Stimulated activated CD8-positive, alpha-beta memory T cell treated with anti-CD3 and anti-CD28 coated beads, Interleukin-4, amount 100 ng/mL, for 1 hour (primary cell): ENCODE measurements at places on chromosomes 12 and 14.

- no peak for DNase-seq
These were observed 58.7 kb downstream of the BCAT1 start for GRCh38 chr12:24890048-24890803.

- DNase-seq: no peak
These were observed 311.8 kb downstream of the AEBP2 start for GRCh38 chr12:19751078-19751477.

DNA sequence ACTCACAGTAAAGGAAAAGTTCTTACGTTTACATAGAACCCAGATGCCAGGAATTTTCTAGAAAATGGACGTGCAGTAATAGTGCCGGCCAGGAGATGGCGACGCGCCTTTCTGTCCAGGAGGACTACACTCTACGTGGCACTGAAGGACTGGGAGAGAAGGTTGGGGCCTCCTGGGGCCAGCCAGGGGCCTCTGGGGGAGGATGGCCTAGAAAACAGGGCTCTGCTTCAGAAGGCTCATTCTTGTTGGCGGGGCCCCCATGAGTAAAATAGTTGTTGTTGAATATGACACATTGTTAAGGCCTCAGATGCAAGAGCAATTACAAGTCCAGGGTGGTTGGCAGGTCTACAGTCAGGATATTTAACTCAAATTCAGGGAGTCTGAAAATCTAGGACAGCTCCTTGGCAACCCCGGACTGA, 120.1 kb upstream of the MAX start:
- DNase-seq: peak; percentile 20

- no peak for DNase-seq
These were observed 663 bp downstream of the LRRK2 start for GRCh38 chr12:40225337-40225983.

- DNase-seq: no peak
These were observed 45.2 kb upstream of the ISM2 start for GRCh38 chr14:77543637-77544334.

GRCh38 chr14:45698462-45699134, 445.6 kb upstream of the MIS18BP1 start:
- no peak for DNase-seq

- no peak for DNase-seq
These were observed 39.6 kb downstream of the GUCY2C start for GRCh38 chr12:14656846-14657245.

DNA sequence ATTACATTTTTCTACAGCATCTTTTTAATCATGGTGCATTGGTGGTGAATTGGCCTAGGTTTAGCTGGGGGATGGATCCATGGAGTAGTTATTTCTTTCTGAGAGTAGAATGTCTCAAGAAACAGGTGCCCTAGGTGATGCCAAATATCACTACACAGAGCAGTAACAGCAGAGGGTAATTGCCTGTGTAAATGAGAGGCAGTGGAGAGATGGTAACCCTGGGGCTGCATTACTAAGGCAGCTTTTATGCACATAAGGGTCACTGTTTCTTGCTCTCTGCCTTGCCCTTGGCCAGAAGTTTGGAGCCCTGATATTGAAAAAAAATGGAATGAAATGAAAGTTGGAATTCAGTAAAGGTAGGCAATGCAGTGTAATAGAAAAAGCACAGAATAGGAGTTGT, 604.0 kb downstream of the NOVA1 start:
- DNase-seq: no peak

GRCh38 chr14:99158150-99158549, 113.8 kb downstream of the BCL11B start:
- DNase-seq: no peak

DNA sequence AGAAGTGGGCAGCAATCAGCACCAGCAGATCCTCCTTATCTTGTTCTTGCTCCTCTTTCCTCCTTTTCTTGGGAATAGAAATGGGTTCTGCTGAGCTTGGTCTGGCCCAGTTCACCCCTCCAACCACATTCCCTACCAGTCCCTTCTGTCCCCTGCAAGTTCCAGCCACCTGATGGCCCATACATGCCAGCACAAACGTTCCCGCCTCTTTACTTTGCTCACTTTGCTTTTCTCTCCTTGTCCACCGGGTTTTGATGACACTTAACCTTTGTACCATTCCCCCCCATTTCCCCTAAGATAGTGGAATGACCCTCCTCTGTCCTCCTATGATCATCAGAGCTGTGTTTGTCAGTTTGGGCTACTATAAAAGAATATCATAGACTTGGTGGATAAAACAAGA, 23.4 kb upstream of the EML1 start:
- no peak for DNase-seq

- no peak for DNase-seq
These were observed 12.1 kb downstream of the ASIC1 start for GRCh38 chr12:50069539-50069938.

DNA sequence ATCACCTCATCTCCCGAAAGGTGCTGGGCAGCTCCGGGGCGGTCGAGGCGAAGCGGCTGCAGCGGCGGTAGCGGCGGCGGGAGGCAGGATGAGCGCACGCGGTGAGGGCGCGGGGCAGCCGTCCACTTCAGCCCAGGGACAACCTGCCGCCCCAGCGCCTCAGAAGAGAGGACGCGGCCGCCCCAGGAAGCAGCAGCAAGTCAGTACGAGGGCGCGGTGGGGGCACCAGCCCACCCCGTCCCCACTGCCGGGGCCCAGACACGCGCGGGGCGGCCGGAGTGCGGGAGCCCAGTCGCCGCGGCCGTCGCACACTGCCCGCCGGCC, 862 bp downstream of the HMGA2 start:
- no peak for DNase-seq

GRCh38 chr12:44459569-44459968, 416.5 kb downstream of the NELL2 start:
- DNase-seq: no peak

GRCh38 chr12:118061873-118062843, 1.2 kb upstream of the WSB2 start:
- no peak for DNase-seq

DNA sequence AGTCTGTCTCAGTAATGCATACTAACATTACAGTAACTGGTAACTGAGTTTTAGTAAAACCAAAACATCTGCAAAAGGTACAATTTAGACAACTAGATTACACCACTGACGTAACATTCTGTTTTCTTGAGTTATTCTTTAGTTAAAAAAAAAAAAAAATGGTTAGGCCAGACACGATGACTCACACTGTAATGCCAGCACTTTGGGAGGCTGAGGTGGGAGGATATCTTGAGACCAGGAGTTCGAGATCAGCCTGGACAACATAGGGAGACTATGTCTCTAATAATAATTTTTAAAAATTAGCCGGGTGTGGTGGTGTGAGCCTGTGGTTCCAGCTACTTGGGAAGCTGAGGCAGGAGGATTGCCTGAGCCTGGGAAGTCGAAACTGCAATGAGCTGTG, 34.1 kb downstream of the AP5M1 start:
- DNase-seq: no peak

DNA sequence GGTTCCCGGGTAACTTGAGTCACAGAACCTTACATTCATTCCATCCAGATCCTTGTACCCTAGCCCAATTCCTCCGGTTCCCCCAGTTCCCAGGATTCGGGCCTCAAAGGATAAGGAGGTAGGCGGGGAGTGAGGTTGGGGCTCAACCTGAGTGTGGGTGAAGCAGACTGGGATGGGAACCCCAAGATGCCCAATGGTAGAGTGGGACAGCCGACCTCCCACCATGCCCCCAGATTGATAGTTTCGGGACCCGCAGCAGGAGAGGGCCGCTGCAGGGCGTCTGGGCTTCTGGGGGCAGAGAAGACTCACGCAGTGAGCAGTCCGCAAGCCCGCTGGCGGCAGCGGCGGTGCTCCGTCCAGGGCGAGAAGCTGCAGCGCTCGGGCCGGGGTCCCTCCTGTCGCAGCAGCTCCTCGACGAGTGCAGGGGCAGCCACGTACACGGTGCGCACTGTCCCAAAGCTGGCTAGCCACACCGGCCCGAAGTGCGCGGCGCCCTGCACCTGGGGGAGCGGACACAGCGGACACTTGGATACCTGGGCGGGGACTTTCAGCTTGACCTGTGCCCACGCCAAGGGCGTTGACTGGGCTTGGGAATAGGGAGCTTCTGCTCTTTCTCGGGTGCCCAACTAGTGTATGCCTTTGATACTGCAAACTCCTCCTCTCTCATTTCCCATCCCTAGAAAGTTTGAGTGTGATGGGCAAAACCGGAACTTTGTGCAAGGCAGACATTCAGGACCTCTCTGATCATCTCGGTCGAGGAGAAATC, 997 bp downstream of the CYP27B1 start:
- DNase-seq: no peak

DNA sequence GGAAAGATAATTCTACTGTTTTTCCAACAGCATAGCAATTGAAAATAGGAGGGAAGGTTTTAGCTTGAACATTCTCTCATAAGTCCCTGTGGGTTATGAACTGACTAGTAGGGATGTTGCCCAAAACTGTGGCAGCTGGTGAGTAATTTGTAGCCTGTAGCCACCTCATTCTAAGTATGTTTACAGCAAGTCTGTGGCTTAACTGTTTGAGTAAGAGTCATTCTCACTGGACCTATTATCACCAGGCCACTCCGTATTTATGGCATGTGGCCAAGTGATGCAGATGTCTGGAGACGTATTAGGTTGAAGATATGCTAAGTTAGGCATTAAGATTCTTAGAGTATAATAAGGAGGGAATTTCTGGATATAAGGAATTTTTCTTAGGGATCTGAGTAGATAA, 458.3 kb downstream of the ETNK1 start:
- DNase-seq: no peak

DNA sequence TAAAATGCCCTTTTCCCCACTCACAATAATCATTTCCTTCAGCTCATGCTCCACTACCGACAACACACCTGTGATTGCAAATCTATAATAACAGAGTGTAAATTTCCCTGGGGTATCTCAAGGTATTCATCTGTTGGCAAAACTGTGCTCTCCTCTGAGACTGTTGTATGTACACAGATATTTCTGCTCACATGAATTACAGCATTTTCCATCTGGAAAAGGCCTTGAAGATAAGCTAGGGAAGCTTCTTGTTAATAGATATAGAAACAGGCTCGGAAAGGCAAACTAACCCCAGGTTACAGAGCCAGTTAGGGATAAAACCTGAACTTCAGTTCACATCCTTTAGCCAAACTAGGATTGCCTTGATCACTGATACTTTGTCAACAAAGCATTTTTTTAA, 210.4 kb upstream of the KRR1 start:
- no peak for DNase-seq

- no peak for DNase-seq
These were observed 9.0 kb downstream of the RPS6KL1 start for GRCh38 chr14:74913986-74914573.

GRCh38 chr14:55884819-55885218, 233.4 kb upstream of the PELI2 start:
- no peak for DNase-seq

DNA sequence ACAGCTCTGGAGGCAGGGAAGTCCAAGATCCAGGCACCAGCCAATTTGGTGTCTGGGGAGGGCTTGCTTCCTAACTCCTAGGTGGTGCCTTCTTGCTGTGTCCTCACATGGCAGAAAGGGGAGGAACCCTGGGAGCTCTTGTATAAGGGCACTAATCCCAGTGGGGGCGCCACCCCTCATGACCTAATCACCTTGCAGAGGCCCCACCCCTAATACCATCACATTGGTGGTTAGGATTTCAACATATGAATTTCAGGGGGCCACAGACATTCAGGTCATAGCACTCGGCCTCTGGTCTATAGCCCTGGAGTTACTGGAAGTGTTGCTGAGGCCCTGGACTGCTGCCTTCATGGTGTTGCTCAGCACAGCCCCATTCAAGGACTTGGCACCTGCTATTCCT, 14.6 kb downstream of the PSMD9 start:
- DNase-seq: no peak

- no peak for DNase-seq
These were observed 26.8 kb upstream of the BDKRB2 start for GRCh38 chr14:96177766-96178375.

DNA sequence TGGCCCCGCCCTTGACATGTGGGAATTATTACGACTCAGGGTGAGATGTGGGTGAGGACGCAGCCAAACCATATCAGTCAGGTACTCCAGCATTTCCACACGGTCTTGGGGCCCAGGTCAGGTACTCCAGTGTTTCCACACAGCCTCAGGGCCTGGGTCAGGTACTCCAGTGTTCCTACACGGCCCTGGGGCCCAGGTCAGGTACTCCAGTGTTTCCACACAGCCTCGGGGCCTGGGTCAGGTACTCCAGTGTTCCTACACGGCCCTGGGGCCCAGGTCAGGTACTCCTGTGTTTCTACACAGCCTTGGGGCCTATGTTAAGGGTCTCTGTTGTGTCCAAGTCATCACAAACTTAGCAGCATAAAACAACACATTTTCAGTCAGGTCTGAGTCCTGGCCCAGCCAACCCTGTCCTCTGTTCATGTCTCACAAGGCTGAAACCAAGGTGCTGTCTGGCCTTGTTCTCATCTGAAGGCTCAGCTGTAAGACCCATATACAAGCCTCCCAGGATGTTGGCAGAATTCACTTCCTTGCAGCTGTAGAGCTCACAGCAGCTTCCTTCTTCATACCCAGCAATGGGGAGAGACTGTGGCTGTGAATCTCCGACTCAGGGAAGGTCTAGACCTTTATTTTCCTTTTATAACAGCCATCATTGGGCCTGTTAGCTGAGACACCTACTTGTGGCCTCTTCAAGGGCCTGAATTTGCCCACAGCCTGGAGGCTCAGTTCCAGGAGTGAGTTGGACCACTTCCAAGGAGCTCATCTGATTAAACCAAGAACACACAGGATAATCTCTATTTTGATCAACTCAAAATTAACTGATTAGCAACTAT, 107.6 kb upstream of the SFSWAP start:
- DNase-seq: no peak

DNA sequence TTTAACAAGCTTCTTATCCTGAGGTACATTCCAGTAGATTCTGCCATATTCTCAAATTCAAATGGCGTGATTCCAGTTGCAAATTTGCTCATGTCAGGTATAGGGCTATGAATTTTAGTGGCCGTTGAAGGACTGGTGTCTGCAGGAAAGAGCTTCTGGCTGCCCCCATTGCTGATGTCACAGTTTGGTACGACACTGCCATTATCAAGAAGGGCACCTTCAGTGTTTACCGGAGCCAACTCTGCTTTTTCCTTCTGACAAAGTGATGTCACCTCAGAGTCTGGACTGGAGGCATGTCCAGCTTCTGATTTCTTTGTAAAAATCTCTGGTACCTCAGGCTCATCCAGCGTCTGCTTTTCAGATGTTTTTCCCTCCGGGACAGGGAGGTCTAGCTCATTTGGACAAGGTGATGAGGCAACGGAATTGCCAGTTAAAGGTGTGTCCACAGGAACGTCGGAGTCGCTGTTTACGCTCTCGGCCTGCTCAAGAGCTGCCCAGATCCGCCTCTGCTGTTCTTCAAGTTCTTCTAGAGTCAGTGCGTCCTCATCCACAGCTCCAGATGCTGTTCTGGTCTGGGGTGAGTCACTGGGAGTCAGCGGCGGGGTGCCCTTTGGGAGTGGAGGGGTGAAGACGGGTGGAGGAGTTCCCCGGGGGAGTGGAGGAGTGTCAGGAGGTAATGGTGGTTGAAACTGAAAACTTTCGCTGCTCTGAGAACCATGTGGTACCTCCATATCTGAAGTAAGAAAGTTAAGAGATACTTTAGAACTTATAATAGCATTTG, 27.0 kb downstream of the ZCCHC8 start:
- no peak for DNase-seq

- no peak for DNase-seq
These were observed 33.9 kb downstream of the CEP290 start for GRCh38 chr12:88108021-88108420.
